ENCODE measurements at places on chromosomes 3 and 15.

- no peak for DNase-seq
These were observed 43.4 kb upstream of the XCR1 start for GRCh38 chr3:46070595-46071093.

GRCh38 chr3:132399054-132399929, 18.0 kb upstream of the DNAJC13 start:
- peak; percentile 38 for DNase-seq

DNA sequence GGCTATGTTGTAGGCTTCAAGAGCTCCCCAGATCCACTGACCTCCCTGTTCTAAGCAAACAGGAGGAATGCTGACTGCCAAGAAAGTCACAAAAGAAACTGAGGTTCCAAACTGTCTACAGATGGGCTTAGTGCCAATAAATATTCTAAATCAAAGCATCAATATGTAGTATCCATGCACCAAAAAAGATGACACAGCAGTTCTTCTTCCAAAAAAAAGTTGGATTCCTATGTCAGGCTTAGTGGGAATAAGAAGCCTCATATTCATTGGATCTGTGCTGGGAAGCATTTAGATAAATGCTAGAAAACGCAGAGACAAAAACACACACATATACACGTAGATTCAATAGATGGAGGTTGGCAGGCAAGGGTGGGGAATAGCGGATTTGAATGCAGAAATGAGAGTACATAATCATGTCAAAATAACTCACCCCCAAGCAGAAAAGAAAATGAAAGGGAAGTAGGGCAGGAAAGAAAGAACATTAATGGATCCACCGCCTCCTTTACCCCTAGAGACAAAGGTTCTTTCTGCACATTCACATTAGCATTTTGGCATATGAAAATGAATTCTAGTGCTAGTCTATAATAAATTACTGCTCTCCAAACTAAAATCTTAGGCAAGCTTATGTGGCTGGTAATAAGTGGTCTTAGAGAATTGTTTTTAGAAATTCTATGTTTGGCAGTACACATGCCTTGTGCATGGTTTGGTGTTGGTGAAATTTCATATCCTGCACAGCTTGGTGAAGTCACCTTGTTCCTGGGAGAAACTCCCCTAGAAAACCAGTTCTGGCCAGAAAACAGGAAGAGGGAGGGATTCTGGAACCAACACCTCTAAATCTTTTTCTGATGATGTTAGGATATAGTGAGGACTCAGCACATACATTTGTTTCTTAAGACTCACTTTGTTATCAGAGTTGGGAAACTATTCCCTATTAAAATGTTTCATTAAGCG, 283.4 kb downstream of the LSAMP start:
- DNase-seq = no peak

DNA sequence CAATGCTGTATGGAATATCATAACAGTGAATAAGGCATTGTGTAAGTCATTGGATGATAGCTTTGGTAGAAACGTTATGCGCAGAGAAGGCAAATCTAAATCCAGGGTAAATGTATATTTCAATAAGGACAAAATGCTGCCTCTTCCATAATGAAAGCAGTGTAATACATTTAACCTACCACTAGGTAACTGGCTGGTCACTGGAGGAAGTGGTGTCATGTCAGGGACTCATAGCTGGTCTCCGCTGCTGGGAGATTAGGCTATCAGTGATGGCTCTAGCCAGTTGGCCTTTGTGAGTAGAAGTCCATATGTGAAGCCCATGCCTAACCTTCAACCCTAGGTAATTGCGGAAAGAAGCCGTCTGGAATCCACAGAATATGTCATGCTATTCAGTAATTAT, 140.9 kb downstream of the NLGN1 start:
- no peak for DNase-seq

GRCh38 chr3:185503521-185503920, 4.7 kb upstream of the TMEM41A start:
- DNase-seq = no peak

DNA sequence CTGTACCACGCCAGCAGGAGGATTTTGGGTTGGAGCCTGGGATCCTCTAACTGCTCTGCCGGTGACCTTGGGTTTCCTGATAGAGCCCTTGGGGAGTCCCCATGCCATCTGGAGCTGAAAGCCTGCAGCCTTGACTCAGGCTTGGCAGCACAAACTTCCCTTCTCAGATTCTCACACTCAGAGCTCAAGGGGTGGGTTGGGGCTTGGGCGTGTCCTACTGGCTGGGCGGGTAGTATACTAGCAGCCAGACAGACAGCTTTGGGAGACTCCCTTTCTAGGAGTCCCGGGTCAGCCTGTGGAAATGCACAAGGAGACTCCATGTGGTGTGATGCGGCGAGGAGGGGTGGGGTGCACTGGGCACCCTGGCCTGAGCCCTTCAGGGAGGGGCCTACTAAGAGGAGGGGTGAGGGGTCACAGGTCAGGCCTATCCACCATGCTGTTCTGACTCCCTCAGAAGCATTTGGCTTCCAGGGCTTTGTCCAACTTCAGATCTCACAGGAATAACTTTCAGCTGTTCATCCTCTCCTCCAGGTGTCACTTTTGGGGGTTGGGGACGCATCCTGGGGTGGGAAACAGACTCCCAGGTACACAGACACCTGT, 21.6 kb upstream of the PLXNA1 start:
- peak; percentile 93 for DNase-seq

- DNase-seq = no peak
These were observed 27.6 kb downstream of the SLC9A9 start for GRCh38 chr3:143820466-143821221.

GRCh38 chr15:43769584-43770228, 7.1 kb downstream of the ELL3 start:
- DNase-seq = no peak

DNA sequence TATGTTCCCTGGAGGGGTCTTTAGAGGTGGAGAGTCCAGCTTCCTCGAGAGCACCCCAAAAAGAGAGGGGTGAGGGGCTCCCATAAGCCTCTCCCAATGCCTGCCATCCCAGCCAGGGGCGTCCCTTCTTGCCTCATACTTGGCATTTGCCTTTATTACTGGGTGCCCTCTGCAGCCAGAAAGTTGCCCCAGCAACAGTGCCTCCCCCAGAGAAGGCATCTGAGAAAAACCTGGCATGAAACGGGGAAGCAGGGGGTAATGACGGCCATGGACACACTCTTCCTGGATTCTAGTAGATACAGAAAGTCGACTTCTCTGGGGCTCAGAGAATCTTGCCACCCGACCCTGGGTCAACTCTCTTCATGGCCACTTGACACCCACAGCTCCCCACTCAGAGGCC, 90.1 kb downstream of the PCSK6 start:
- no peak for DNase-seq

DNA sequence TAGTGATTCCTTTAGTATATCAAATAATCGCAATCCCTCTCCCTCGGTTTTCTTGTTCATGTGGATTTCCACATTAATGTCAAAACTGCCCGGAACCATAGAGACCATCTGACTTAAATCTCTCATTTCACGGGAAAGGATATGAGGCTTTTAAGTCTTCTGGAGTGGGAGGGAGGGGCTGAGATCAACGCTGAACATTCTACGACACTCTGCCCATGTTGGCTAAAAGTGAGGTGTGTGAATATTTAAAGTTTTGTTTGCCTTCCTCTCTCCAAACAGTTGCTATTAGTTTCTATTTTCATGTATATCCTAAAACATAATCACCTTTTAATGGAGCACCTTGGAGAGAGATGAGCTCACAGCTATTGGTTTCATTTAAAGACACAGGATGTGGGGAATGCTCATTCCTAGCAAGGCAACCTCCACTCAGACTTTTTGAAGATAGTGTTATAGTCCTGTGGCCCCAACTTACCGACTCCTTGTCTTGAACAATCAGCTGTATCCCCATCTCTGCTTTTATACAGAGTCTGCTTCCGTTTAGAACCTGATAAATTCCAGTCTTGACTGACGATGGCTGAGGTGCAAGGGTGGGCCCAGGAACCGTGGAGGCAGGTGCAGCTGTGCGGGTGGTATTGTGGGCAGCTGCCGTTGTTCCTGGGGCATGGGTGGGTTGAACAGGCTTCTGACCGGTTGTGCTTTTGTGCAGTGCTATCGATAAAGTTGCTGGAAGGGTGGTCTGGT, 9.2 kb downstream of the LAMP3 start:
- DNase-seq = no peak

GRCh38 chr3:54069961-54070360, 52.4 kb upstream of the CACNA2D3 start:
- DNase-seq = no peak

DNA sequence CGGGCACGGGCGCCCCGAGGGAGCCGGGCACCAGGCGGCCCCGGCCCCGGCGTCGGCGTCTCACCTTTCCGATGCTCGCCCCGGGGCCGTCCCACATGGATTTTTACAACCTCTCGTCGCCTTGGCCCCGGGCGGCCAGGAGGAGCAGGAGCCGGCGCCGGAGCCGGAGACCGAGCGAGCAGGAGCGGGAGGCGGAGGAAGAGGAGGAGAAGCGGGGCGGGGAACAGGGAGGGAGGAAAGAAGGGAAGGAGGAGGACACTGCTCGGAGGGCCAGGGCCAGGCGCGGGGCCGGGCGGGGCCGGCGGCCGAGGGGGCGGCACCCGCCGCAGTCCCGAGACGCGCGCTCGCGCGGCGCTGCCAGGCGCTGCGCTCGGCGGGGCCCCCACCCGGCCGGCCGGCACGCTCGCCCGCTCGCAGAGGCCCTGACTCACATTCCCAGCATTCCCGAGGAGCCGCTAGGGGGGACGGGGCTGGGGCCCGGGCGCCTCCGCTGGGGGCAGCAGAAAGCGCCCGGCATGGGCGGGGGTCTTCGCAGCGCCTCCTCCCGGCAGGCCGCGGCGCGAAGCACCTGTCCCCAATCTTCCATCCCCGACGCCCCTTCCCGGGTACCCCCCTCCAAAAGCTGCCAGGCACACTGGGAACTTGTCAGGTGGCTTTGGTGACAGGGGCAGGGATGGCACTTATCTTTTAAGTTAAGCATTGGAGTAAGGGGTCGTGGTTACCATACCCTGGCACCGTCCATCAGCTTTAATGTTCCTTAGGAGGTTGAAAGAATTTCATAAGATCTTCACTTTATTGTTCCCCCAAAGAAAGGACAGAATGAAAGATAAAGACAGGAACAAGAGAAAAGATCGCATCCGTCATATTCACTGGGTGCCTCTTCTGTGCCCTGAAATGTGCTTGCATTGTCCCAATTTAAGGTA, at the start of gene ERC2:
Gene ERC2, minus strand, starts transcription at position 284 of the 923 bp plus-strand sequence.
- DNase-seq = no peak

- no peak for DNase-seq
These were observed 74.3 kb downstream of the LARS2 start for GRCh38 chr3:45462522-45463265.

DNA sequence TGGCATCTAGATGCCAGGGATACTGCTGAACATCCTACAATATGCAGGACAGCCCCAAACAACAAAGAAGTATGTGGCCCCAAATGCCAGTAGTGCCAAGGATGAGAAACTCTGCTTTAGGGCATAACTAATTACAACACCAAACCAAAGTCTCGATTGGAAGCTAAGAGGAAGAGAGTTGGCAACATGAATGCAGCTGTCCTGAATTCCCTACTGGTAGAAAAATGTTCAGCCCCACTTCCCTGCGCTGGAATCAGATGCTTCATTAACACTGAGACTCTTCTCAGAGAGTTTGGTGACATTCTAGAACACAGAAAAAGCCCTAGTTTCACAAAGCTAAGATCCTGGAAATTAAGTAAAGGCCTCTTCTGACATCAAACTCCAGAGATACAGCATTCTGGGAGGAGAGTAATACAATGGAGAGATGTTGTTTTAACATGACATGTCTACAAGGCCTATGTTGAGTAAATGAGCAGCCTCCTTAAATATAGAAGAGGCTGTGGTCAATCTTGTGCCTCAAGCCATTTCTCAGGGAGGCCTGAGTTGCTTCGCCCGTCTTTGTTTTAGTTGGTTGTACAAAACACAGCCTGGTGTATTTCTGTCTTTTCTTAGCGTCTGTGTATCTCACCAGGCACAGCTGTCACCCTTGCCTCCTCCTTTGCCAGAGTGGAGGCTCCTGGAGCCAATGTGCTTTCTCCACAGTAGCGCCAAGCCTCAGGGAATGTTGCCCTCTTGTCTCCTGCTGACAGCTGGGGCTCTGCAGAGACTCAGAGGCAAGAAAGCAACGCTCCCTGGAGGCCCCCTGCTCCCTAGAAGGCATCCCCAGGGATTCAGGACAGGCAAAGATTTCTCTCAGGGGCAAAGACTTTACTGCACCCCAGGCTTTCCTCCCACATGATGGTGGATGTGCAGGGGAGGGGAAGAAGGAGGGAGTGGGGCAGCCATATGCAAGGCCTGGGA, 25.1 kb upstream of the CTNNB1 start:
- DNase-seq = no peak

- no peak for DNase-seq
These were observed 501 bp downstream of the DMXL2 start for GRCh38 chr15:51621936-51622603.

DNA sequence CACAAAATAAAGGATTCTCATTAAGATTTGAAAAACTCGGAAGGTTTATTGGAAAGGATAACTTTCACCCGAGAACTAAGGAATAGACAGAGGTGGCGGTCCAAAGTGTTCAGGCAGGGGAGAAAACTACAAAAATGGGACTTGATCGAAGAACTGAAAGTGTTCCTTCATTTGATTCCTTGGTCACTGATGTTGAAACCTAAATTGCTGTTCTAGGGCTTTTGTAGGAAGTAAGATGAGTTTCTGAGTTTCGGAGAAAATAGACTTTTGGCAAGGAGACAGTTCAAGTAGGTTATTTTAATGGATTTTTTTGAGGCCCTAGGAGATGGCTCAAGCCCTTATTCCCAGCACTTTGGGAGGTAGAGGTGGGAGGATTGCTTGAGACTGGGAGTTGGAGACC, 1.4 kb downstream of the TRIP4 start:
- DNase-seq = no peak

- no peak for DNase-seq
These were observed 129.8 kb downstream of the SATB1 start for GRCh38 chr3:18295171-18295920.

- no peak for DNase-seq
These were observed 101.9 kb downstream of the KLHL25 start for GRCh38 chr15:85692873-85693272.

DNA sequence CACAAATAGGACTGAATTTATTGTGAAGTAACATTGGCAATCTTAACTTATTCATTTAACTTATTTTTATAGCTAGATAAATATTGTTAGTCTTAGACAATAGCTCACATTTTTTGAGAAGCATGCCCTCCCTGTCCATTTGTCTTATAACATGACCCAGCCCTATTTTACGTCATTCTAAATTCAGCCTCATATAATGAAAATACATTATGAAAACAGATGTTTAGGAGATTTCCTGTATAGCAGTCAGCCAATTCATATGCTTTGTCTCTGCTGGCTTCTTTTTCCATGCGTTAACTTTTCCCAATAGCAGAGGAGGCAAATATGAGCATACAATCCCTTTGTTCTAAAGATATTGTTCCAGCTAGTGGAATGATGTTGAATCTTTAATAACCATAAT, 29.3 kb downstream of the CD200 start:
- no peak for DNase-seq
